ENCODE measurements at places on chromosomes 13 and 19. TPM values are rescaled to one million over a fixed set of nuclear protein-coding genes. Genes with fewer than 3 reads are reported as not detected.

The PEAK3 gene
- total RNA-seq, result not detected

The SIGLEC10 gene
- total RNA-seq, result not detected

DNA sequence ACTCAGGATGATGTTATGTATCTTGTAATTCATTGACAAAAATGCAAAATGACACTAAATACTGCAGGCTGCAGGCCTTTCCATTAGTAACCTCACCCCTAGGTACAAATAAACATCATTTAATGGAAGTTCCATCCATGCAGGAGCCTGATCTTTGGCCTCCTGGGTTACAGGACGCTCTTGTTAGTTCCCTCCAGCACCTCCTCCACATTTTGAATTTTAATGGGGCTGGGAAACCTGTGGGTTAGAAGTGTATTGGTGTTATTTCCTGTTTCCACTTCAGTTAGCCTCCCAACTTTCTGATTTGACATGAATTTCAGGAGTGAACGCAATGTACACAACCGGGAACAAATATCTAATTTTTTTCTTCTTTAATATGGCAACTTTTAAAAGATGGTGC, 237.1 kb upstream of the ARGLU1 start:
- H3K4me1 ChIP-seq, result no peaks in the 10 kb centered on the region
- no peak for DNase-seq
- no peaks in the 10 kb centered on the region for H3K27me3 ChIP-seq

- H3K27me3 ChIP-seq, result peaks cover 7% of the 10 kb centered on the region
Measured at GRCh38 chr19:46232029-46232428, 2.5 kb downstream of the IGFL1 start.

GRCh38 chr19:1248786-1249297, 459 bp downstream of the MIDN start:
- peaks cover 49% of the 10 kb centered on the region for H3K36me3 ChIP-seq
- H3K4me1 ChIP-seq, result peaks cover 54% of the 10 kb centered on the region
- peak overlapping the region; percentile 89 for H3K4me3 ChIP-seq
- no peak for DNase-seq
- H3K27ac ChIP-seq, result peak overlapping the region; percentile 98

DNA sequence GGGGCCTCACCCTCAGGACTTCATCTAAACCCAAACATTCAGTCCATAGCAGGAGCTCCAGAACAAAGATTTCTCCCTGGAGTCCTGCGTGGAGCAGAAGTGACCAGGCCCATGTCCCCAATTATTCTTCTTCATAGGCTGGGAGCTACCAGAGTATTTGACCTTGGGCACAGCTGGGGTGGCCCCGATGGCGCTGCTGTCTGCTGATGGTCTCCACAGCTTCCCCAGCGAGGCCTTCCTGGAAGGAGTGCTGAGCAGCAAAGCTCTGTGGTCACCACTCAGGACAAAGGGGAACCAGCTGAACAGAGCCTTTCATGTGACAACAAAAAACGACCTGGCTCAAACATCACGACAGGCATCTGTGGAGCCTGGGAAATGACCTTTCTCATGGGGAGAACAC, 62.7 kb upstream of the ARGLU1 start:
- no peaks in the 10 kb centered on the region for H3K27me3 ChIP-seq
- no peak for DNase-seq
- H3K4me3 ChIP-seq, result no peak overlapping the region
- H3K27ac ChIP-seq, result peak overlapping the region; percentile 83
- peaks cover 40% of the 10 kb centered on the region for H3K4me1 ChIP-seq
- H3K36me3 ChIP-seq, result no peaks in the 10 kb centered on the region

DNA sequence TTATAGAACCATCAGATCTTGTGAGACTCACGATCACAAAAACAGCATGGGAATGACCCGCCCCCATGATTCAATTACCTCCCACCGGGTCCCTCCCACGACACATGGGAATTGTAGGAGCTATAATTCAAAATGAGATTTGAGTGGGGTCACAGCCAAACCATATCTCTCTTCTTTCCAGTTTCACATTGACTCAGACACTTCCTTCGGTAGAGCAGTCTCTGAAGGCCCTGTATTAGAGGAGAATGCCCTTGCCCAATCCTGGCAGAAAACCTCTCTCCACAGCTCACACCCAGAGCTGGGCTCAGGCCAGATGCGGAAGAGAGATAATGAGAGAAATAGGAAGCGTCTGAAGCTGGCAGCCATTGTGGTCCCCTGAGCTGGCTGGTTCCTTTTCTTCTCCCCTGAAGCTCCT, 72.4 kb upstream of the CLDN10 start:
- DNase-seq, result no peak
- no peak overlapping the region for H3K4me3 ChIP-seq
- H3K27ac ChIP-seq, result no peak overlapping the region
- no peaks in the 10 kb centered on the region for H3K36me3 ChIP-seq

DNA sequence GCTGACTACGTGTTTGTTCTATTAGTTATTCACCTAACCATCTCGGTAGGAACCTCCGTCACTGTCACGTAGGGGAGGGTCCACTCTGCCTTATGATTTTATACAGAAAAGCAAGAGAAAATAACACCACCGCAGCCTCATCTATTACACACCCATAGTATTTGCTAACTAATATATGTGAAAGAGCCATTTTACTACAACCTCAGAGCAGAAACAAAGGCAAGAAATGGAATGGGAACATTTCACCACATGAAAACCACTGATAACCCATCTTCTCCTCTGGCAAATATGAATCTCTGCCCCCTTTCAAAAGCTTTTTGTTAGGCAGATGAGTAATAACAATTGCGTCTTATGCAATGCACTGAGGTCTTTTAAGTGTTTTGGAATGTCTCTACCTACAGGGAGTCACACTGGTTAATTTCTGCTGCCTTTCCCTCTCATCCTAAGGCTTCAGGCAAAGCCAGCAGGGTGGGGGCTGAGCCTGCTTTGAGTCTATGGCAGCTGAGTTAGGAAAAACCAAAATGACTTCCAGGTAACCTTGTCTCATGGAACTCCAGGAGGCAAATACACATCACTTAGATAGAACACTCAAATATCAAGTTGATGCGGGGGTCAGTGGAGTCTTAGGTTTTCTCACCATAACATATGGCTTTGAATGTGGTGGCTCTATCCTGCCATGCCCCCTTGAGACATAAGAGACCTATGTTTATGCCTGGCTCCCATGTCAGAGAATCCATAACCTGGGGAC, 15.0 kb downstream of the TSHZ3 start:
- H3K27ac ChIP-seq, result peak overlapping the region; percentile 30
- H3K4me3 ChIP-seq, result no peak overlapping the region
- H3K4me1 ChIP-seq, result peaks cover 62% of the 10 kb centered on the region

GRCh38 chr13:33285420-33286124, at the start of gene STARD13:
TSS of gene STARD13 (minus strand) at chr13:33285755. CDS start at chr13:33285638, 117 bp downstream.
- peaks cover 15% of the 10 kb centered on the region for H3K36me3 ChIP-seq
- H3K27ac ChIP-seq, result peak within 1 kb of the TSS; percentile 96
- H3K4me1 ChIP-seq, result peaks cover 37% of the 10 kb centered on the region
- DNase-seq, result peak; percentile 95
- H3K4me3 ChIP-seq, result peak within 1 kb of the TSS; percentile 52
- no peaks in the 10 kb centered on the region for H3K27me3 ChIP-seq

DNA sequence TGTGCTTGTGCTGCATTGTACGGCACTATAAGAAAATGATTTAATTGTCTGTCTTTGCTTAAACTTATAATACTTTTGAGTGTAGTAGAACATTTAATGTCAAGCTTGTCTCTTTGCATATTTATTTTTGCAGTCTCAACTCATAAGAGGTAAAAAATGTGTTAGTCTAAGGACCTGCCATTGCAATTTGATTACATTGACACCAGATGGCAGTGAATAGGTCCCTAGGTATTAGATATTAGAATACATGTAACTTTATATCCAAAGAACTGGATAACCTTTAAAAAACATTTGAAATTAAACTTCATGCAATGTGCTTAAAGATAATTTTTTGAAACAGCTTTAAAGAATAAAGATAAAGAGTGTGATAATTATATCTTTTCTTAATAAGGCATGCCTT, 1421.3 kb downstream of the OLFM4 start:
- DNase-seq, result no peak
- no peaks in the 10 kb centered on the region for H3K36me3 ChIP-seq
- H3K27ac ChIP-seq, result no peak overlapping the region
- no peaks in the 10 kb centered on the region for H3K27me3 ChIP-seq
- no peaks in the 10 kb centered on the region for H3K4me1 ChIP-seq

Data from SJSA1 (cell line).